H1 (cell line): ENCODE measurements at places on chromosomes 3 and 15. TPM values are rescaled to one million over a fixed set of nuclear protein-coding genes. Genes with fewer than 3 reads are reported as not detected.

DNA sequence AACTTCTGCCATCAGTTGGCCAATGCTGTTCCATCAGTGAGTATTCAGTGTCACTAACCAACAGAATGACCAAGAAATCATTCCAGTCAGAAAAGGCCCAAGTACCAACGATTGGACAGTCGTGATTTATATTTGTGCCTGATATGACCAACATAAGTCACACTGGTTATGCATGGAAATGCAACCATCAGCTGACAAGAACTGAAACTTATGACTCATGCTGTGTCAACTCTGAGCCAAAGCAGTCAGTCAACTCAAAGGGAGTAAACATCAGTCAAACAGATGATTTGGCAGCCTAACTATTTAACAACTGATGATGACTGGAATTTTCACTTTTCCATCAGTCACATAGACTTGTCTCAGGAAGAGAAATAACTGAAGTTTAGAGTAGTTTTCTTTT is 142.4 kb downstream of the ANXA2 start:
- H3K36me3 ChIP-seq, result no peaks in the 10 kb centered on the region
- no peak overlapping the region for H3K4me3 ChIP-seq
- H3K4me1 ChIP-seq, result no peaks in the 10 kb centered on the region

GRCh38 chr3:9883706-9884554 is 3.9 kb upstream of the CIDEC start:
- DNase-seq, result no peak
- no peak overlapping the region for H3K27ac ChIP-seq
- H3K4me1 ChIP-seq, result no peaks in the 10 kb centered on the region
- no peaks in the 10 kb centered on the region for H3K36me3 ChIP-seq
- no peaks in the 10 kb centered on the region for H3K27me3 ChIP-seq

DNA sequence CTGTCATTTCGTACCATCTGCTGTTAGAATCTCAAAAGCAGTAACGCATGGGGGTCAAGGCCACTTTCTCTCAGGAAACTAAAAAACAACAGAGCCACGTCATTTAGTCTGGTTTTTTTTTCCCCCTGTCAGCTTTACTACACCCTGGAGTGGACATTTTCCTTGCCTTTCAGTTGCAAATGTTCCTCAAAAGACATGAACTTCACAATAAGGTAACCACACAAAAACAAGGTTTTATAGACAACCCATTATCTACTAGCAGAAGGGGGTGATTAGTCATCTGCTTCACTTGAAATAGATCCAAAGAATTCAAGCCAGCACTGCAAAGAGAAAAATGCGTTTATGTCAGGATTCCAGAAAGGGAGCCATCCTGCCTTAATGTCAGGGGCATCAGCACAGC is 171.8 kb upstream of the CDIN1 start:
- H3K36me3 ChIP-seq, result no peaks in the 10 kb centered on the region
- no peak overlapping the region for H3K4me3 ChIP-seq
- peaks cover 9% of the 10 kb centered on the region for H3K4me1 ChIP-seq
- no peak overlapping the region for H3K27ac ChIP-seq
- H3K27me3 ChIP-seq, result no peaks in the 10 kb centered on the region

DNA sequence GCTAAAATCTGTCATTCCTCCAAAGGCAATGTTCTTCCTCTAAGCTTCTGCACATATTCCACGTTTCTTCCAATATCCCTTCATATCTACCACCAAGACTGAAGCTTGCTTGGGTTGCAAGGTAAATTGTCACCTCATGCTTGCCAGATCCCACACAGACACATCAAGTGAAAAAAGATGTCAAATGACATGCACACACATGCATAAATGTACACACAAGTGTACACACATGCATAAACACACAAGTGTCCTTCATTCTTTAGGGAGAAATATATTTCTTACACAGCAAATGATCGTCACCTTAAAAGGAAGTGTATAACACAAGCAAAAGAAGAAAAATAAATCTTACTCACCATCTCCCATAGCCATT is 59.4 kb downstream of the CLASP2 start:
- no peaks in the 10 kb centered on the region for H3K27me3 ChIP-seq
- H3K4me3 ChIP-seq, result no peak overlapping the region
- peaks cover 5% of the 10 kb centered on the region for H3K4me1 ChIP-seq
- H3K36me3 ChIP-seq, result no peaks in the 10 kb centered on the region; the same call in 1 of the 2 replicates

PRR20G gene
- polyA plus RNA-seq, result 0.24 and 0.67 TPM in 2 replicates

DNA sequence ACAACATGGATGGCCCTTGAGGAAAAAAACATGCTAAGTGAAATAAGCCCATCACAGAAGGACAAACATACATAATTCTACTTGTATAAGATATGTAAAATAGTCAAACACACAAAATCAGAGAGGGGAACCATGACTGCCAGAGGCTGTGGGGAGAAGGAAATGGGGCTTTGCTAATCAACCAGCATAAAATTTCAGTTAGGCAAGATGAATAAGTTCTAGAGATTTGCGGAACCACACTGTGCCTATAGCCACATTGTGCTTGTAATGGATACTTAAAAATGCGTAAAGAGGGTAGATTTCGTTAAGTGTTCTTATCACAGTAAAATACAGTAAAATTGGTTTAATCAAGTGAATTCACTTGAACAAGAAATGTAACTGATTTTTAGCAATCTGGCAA is 33.7 kb upstream of the SPTBN5 start:
- H3K4me1 ChIP-seq, result no peaks in the 10 kb centered on the region; the same call in 1 of the 2 replicates
- no peaks in the 10 kb centered on the region; the same call in 1 of the 2 replicates for H3K36me3 ChIP-seq
- H3K4me3 ChIP-seq, result no peak overlapping the region
- H3K27me3 ChIP-seq, result no peaks in the 10 kb centered on the region

DNA sequence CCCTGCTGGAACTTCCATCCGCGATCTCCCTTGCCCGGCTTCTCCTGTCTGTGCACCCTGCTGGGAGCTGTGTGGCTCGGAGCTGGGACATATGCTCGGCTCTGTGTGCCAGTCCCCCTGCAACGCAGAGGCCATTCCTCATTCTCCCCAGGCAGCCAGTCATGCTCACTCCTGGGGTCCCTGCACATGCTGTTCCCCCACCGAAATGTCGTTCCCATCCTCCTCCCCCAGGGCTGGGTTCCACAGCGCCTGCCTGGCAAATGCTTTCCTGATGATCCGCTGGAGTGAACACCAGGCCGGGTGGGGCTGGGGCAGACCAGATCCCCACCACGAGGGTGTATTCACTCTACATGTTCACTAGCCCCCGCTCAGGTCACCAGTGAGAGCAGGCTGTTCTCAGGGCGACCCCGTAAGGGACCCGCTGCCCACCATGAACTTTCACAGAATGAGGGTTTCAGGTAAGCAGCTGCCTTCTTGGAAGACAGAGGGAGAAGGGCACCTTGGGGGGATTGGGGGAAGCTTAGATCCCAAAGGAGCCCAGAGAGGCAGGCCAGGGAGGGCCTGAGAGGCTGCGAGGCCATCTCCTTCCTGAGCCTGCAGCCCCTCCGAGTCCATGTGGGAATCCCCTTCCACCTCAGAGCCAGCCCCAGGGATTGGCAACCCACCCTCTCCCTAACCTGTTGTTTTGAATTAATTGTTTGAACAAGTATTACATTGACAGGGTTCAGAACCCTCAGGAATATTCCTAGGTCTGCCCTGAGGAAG is 88.7 kb upstream of the IQSEC1 start:
- no peaks in the 10 kb centered on the region for H3K36me3 ChIP-seq
- DNase-seq, result no peak
- H3K4me1 ChIP-seq, result peaks cover 13% of the 10 kb centered on the region
- no peaks in the 10 kb centered on the region for H3K27me3 ChIP-seq

DNA sequence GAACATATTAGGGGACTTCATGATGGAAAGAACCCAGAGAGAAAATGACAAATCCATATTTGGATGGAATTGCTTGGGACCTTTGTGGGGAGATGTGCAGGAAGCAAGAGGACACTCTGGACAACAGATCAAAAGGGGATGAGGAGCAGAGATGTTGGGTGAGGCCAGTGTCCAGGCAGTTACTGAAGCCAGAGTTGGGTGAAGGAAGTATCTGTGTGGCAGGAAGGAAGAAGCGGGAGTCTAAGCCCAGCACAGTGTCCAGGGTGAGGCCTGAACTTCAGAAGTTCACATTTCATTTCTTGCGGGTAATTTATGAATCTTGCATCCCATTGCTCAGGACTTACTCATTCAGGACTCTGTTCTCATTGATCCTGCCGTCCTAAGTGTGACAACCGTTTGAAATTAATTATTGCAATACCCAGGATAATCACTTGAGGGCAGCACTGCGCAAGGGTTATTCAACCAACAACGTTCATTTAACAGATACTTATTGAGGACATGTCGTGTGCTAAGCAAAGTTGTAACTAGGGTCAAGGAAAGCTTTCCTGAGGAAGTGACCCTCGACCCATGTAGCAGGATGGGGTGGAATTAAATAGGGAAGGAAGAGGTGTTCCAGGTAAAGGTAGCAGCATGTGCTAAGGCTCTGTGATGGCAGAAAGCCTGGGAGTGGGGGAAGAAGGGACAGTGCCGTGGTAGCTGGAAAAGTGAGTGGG is 61.3 kb upstream of the CMTM8 start:
- no peaks in the 10 kb centered on the region for H3K4me1 ChIP-seq
- DNase-seq, result peak; percentile 84
- H3K4me3 ChIP-seq, result no peak overlapping the region
- H3K27me3 ChIP-seq, result no peaks in the 10 kb centered on the region

GRCh38 chr3:32303399-32303747 is 64.9 kb downstream of the CMTM8 start:
- no peak for DNase-seq
- H3K27ac ChIP-seq, result no peak overlapping the region
- no peaks in the 10 kb centered on the region for H3K36me3 ChIP-seq
- no peak overlapping the region for H3K4me3 ChIP-seq
- H3K27me3 ChIP-seq, result no peaks in the 10 kb centered on the region

DNA sequence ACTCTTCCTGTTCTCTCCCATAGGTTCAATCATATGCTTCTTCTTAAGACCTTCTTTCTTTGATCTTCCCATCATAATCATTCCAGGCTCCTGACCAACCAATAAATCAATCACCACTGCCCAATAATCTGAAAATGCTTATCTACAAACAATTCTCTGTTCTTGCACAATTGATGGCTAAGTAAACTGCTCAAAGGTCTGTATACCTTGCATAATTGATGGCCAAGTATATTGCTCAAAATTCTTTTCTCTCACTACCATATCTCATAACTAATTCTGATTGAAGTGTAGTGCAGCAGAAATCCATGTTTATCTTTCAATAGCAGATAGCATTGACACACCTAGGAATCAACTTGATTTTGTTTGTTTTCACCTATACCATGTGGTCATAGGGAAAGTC is 83.4 kb upstream of the EPHA6 start:
- H3K27ac ChIP-seq, result no peak overlapping the region
- no peaks in the 10 kb centered on the region for H3K27me3 ChIP-seq
- H3K36me3 ChIP-seq, result no peaks in the 10 kb centered on the region
- H3K4me3 ChIP-seq, result no peak overlapping the region
- DNase-seq, result no peak

DNA sequence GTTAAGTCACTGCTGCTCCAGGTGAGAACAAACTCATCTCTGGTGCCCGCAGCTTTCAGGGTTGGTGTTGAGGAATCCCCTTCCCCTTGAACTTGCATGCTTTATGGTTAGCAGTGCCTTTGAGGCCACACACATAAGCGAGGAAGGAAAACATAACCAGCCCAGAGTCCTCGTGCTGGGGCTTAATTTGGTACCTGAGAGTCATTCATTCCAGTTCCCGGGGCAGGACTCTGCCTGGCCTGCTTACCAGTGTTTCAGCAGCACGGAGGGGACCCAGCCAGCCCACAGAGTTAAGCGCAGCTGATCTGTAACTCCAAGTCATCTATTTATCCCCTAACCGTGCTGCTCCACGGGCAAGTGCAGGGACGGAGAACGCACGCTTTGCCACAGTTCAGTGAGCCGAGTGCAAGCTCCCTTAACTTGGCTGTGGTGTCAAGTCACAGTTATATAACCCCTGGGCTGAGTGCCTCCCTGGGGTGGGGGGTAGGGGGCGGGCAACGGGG is 302.3 kb upstream of the ICE2 start:
- DNase-seq, result no peak
- no peak overlapping the region for H3K4me3 ChIP-seq
- H3K27ac ChIP-seq, result no peak overlapping the region
- no peaks in the 10 kb centered on the region for H3K36me3 ChIP-seq
- H3K27me3 ChIP-seq, result no peaks in the 10 kb centered on the region
- peaks cover 8% of the 10 kb centered on the region for H3K4me1 ChIP-seq

DNA sequence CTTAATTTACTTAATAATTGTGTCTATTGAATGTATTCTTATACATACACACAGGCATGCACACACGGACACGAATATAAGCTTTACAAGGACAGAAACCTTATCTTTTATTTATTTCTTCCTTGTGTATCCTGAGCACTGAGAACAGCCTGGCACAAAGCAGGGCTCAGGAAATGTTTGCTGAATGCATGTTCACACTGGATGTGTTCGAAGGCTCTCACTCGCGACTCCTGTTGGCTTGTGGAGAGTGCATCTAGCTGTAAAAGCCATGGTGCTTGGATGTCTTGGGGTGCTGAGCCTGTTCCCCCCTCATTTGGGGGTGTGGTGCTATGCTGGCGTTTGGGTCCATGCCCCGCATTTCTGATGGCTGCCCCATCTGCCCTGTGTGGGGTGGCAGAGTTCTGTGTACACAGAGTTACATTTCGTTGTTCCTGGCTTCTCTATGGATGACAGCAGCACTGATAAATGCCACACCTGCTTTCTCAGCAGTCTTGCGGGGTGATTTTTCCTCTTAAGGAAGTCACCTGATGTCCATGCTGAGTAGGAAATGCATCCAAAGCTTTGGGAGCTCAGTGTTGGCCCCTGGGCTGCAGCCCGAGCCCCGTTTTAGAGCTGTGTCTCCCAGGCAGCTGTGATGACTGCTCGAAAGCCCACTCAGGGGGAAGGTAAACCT is 148.5 kb downstream of the IGF1R start:
- DNase-seq, result no peak
- H3K27ac ChIP-seq, result no peak overlapping the region
- H3K36me3 ChIP-seq, result no peaks in the 10 kb centered on the region
- H3K27me3 ChIP-seq, result no peaks in the 10 kb centered on the region
- no peak overlapping the region for H3K4me3 ChIP-seq

DNA sequence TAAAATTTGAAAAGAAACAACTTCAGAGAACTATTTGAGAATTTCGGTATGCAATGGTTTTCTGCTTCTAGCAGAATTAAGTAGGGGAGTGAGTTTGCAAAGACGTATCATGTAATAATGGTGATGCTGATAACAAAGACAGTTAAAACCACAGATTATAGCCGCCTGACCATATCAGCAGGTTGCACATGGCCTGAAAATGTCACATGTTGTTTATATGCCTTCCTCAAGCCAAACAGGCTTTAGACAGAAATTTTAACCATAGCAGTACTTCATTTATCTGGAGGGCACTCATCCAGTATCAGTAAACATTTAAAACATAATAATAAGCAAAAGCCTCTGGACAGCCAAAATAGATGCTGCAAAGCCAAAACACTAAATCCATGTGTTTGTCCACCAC is 131.7 kb downstream of the RYR3 start:
- no peaks in the 10 kb centered on the region for H3K4me1 ChIP-seq
- H3K4me3 ChIP-seq, result no peak overlapping the region
- no peaks in the 10 kb centered on the region for H3K27me3 ChIP-seq
- no peaks in the 10 kb centered on the region for H3K36me3 ChIP-seq
